Caudate nucleus (tissue), 63 donors: ENCODE measurements at places on chromosomes 12 and 14.

GRCh38 chr12:111430433-111431353, 25.0 kb downstream of the SH2B3 start:
- no peak for DNase-seq

GRCh38 chr12:115384391-115384790, 700.4 kb upstream of the TBX3 start:
- no peak for DNase-seq

GRCh38 chr12:47821346-47821706, 1.6 kb upstream of the HDAC7 start:
- no peak for DNase-seq

- no peak for DNase-seq
Measured at GRCh38 chr12:76299536-76300296, 48.5 kb downstream of the BBS10 start.

DNA sequence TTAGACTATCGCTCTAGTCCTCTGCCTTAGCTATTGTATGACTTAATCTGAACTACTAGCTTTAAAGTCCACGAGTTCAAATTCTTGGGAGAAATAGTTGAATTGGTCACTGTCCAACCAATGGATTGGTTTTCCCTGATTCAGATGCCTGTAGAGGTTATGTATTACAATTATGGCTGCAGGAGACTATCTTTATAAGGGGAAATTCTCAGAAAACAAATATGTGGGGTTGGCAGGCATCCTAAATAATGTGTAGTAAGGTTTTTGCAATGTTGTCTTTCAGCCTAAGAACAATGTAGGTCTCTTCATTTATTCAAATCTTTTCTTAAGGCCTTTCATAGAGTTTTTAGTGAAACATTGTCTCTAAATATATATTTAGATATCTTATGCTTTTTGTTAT, 26.9 kb downstream of the MYRFL start:
- DNase-seq, result no peak

DNA sequence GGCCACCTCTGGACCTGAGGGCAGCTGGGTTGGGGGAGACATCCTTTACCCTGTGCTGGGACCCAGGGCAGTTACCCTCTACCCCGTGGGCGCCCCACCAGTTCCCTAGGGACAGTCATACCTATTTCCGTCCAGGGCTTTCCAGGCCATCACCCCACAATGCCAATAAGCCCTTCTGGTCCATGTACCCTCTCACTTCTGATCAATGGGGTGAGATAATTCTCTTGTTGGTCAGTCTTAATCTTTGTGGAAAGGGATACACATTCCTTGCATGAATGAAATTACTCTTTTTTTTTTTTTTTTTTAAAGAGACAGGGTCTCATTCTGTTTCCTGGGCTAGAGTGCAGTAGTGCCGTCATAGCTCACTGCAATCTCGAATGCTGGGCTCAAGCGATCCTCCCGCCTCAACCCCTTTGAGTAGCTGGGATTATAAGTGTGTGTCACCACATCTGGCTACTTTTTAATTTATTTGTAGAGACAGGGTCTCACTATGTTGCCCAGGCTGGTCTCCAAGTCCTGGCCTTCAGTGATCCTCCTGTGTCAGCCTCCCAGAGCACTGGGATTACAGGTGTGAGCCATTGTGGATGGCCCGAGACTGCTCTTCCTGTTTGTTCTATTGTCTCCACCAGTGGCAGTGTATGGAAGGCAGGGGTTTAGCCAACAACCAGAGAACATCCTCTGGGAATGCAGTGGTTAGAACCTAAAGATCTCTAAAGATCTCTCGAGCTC, 46.3 kb upstream of the STON2 start:
- no peak for DNase-seq

- DNase-seq, result no peak
Measured at GRCh38 chr12:59780605-59781135, 184.8 kb downstream of the SLC16A7 start.

- no peak for DNase-seq
Measured at GRCh38 chr14:26395726-26396125, 202.1 kb downstream of the NOVA1 start.

- no peak for DNase-seq
Measured at GRCh38 chr14:37198273-37198598, 499 bp downstream of the MIPOL1 start.

- no peak for DNase-seq
Measured at GRCh38 chr14:33859306-33859705, 91.6 kb downstream of the EGLN3 start.

GRCh38 chr14:88323086-88323522, at the start of gene KCNK10:
Gene KCNK10, minus strand, starts transcription at chr14:88323269. Its CDS starts 471 bp downstream, at chr14:88322798.
- DNase-seq, result no peak

DNA sequence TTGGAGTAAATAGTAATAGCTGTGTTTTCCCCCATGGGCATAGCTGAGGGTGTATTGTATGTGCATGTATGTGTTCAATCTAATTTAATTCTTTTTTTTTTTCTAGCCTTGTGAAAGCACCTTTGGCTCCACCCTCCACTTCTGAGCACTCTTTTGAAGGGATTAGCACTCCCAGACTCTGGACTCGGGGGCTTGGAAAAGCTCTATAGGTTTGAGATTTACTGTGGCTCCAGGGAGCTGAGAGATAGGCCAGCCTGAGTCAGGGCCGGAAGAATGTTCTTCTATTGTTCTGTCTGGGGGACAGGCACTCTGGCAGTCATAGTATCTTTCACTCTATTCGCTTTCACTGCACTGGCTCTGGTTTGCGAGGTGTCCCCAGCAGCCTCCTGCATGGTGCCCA, 540.0 kb upstream of the TBX3 start:
- no peak for DNase-seq

DNA sequence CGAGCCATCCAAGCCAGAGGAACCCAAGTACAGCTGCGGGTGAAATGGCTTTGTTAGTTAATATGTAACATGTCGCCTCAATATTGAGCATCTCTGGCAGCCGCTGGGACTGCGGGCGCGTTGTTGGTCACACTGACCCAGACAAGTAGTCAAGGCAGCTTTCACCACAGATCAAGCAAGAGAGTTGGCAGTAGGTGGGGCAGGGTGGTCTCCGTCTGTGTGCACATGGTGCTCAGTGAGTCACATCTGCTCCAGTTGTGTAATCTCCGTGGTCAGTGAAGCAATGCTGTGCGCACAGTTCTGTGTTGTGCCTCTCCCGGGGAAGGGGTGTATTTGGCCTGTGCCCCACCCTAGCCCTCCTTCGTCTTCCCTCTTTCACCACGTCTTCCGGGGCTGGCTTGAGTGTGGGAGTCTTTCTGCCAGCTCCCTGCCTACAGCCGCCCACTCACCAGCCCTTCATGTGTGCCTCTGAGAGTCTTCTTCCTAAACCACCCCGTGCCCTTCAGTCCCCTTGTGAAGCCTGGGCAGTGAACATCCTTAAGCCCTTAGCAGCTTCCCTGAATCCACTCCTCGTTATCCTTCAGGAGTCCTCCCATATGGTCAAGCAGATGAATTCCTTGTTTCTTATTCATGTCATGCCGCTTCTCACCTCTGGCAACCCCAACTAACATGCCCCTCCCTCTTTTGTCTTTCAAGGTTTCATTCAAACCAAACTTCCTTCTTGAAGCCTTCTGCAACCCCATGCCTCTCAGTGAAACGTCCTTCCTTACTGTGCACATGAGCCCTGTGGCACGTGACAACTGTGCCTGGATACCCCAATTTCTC, 242.1 kb downstream of the CACNA1C start:
- no peak for DNase-seq

DNA sequence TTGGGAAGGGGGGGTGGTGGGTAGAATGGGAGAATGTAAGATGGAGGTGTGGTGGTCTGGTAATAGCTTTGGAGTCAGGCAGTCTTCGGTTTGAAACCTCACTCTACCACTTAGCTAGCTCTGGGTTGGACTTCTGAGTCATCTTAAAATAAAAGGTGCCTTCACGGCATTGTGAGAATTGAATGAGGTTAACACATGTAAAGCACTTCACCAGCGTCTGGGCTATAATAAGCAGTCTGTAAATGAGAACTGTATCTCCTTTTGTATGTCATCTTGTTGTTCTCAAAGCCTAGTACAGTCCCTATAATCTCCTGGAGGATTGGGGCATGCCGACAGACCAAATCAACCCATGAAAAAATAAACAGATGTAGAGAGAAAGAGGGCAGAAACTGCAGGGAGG, 11.2 kb downstream of the C2CD5 start:
- no peak for DNase-seq

- DNase-seq, result no peak
Measured at GRCh38 chr12:119201789-119202543, 23.2 kb downstream of the HSPB8 start.

DNA sequence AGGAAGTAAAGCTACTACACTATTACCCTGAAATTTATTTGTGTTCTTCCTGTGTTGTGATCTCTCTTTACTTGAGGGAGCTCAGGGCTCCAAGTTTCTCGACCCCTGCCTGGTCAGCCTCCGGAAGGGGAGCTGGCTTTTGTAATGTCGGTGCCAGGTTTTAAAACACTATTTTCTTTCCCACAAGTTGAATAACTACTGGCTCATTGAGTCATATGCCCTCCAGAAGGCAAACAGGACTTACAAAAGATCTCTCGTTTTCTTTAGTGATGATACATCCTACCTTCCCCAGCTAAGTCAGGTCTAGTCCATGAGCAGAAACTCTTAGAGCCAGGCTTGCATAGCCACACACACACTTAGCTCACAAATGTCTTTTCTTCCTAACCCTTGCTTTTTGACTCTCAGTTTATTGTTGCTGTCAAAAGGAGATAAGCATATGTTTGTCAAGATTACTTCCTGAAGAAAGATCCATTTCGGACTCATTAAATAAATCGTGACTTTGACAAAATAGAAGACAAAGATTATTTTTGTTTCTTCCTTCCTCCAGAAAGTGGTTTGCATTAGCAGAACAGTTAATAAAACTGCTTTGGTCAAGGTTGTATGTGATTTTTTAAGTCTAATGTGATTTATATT, 209.8 kb upstream of the FLRT2 start:
- DNase-seq, result no peak

DNA sequence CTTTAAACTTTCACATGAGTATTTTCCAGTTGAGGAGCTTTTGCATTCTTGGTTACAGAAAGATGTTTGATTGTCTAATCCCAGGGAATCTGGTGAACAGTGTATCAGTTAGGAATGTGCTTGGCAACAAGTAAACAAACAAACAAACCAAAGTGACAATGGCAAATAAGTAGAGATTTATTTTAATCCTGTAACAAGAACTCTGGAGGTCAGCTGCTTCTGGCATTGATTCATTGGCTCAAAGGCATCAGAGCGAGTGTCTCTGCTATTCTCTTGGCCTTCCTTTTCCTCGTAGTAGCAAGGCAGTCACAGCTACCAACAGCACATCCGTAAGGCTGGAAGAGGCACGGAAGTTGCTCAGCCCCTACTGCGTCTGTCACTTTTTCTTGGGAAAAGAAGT, 37.2 kb downstream of the CRADD start:
- no peak for DNase-seq

GRCh38 chr14:21505012-21505553, 6.1 kb downstream of the METTL3 start:
- DNase-seq, result no peak

GRCh38 chr12:52524241-52524897, 4.2 kb upstream of the KRT5 start:
- no peak for DNase-seq

- DNase-seq, result no peak
Measured at GRCh38 chr14:79064214-79064613, 894.0 kb downstream of the NRXN3 start.
